ENCODE measurements at places on chromosomes 3 and 15.

- no peak for DNase-seq
These were observed 130.6 kb downstream of the STAG1 start for GRCh38 chr3:136621628-136622027.

GRCh38 chr3:87045473-87045872, 54.5 kb upstream of the VGLL3 start:
- DNase-seq = no peak

GRCh38 chr3:128242818-128243601, 89.7 kb downstream of the EEFSEC start:
- DNase-seq = no peak

DNA sequence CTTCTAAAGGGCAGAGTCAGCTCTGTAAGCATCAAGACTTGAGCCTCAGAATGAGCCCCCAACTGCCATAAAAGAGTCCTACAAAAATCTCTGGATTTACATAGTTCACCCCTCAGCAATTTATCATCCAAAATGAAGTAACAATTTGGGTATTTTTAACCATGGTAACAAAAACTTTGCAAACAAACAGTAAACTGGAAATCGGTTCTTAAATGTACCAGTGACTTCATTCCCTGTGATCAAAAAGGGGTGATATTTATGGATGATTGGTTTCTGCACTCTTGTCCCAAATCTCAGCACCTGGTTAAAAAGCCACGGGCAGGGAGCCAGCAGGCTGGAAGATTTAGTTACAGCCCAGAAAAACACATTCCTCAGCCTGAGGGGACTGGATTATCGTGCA, 73.6 kb downstream of the TFG start:
- DNase-seq = no peak

DNA sequence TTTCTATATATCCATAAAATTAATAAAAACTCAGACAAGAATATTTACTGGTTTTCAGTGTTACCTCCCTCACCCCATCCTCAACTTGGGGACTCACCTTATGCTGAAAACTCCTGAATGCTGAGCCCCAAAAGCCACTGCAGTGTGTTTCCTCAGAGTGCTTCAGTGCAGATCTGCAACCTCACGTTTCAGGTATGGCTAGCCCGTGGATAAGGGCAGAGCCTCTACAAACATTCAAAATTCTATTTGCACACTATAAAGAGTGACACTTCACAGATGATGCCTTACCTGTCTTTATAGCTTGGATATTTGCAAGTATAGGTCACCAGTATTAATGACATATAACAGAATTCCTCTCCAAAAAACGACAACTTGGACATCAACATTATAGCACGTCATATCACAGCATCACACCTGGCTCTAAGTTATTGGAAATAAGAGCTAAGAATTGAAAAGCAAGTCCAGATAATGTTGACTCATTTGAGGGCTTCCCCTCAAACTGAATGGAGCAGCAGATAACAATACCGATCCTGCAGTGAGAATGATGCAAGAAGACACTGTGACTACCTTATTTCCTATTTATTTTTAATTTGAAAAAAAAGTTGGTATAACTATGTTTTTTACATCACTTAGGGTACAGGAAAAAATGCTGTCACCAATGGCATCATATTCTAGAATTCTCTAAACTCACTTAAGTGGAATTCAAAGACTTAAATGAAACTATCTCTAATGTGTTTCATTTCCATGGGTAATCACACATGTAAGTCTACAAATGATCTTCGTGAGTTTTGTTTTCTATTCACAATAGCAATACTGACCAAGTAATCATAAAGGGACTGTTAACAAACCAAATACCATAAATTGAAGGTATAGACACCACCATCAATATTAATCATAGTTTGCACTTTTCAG, 40.7 kb upstream of the RSL24D1 start:
- DNase-seq = no peak

GRCh38 chr15:90099868-90100831, 2.1 kb downstream of the IDH2 start:
- DNase-seq = peak; percentile 12

DNA sequence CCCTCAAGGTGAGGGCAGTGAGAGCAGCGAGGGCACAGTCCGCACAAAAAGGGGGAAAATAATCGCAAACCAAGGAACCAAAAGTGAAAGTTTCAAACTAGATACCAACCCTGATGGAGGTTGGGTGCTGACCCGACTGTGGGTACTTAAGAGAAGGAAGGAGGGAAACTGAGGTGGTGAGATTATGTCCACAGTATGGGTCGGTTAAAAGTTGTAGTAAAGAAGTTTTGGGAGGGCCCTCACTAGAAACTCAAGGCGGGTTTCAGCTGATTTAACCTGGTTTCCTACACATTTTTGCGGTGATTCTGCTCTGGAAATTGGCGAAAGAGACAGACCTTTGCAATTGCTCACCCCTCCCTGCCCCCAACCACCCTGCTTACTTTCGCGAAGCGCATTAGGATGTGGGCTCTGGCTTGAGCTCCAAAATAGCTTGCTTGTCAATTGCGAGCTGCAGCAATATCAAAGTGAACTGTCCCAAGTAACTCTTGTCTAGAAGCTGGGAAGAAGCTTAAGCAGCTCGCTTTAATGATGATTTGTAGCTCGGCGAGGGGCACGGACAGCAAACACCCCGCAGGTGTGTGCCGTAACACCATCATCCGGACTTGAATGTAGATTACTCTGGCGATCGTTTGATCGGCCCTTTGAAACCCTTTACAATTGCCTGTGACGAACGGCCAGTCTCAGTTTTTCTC, 15.8 kb downstream of the SOX2 start:
- no peak for DNase-seq

DNA sequence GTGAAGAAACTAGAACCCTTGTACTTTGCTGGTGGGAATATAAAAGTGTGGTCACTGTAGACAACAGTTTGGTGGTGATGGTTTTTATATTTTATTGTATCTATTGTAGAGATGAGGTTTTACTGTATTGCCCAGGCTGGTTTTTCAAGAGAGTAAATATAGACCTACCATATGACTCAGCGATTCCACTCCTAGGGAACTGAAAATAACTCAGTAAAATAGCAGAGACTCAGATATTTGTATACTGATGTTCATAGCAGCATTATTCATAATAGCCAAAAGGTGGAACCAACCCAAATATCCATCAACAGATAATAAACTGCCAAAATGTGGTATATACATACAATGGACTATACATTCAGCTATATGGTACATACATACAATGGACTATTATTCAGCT, 68.8 kb upstream of the IL12A start:
- no peak for DNase-seq

GRCh38 chr3:142896201-142896755, 7.4 kb upstream of the PCOLCE2 start:
- no peak for DNase-seq

GRCh38 chr3:30156586-30157498, 449.6 kb upstream of the TGFBR2 start:
- peak; percentile 46 for DNase-seq

DNA sequence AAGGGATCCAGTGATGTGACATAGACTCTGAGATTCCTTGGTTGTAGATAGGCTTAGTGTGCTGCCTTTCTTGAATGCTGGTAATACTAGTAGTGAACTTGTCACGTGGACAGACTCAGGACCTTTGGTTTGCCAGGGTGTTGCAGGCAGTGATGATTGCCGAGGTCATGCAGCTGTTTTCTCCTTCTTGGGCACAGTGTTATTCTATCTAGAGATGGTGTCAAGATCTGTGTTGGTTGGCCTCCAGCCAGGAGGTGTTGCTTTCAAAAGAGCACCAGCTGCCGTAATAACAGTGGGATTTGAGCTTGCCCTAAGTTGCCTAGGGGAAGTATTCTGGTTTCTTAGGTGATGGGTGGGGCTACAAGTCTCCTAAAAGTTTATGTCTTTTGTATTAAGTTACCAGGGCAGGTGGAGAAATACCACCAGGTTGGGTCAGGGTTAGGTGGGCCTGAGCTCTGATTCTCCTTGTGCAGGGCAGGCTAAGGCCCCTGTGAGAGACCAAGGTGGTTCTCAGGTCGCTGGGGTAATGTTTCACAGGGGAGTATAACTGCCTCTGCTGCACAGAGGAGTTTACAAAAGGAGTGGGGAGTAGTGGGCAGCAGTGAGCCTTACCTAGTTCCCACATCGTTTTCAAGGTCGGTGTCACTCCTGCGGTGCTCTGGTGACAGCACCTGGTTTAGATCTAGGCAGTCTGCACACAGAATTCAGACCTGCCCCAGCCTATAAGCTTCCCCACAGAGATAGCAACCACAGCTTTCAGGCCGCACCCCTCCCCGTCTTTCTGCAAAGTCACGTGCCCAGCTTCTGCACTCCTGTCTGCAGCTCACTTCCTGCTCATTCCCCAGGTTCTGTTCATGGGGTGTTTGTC, 350.3 kb downstream of the DOCK3 start:
- no peak for DNase-seq

GRCh38 chr3:81048058-81048665, 713.3 kb downstream of the GBE1 start:
- DNase-seq = no peak

DNA sequence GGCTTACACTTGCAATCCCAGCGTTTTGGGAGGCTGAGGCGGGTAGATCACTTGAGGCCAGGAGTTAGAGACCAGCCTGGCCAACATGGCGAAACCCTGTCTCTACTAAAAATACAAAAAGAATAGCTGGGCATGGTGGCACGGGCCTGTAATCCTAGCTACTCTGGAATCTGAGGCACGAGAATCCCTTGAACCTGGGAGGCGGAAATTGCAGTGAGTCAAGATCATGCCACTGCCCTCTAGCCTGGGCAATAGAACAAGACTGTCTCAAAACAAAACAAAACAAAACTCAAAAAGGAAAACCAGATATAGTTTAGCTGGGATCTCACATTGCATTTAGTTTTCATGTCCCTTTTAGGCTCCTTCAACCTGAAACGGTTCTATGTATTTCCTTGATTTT, 2.9 kb upstream of the USP50 start:
- DNase-seq = no peak

GRCh38 chr3:195511136-195511535, 32.0 kb downstream of the PPP1R2 start:
- no peak for DNase-seq

- peak; percentile 69 for DNase-seq
These were observed 4.6 kb upstream of the SIN3A start for GRCh38 chr15:75455982-75456531.

GRCh38 chr3:191350396-191351090, 20.2 kb upstream of the UTS2B start:
- peak; percentile 63 for DNase-seq

- DNase-seq = no peak
These were observed 11.1 kb downstream of the HCLS1 start for GRCh38 chr3:121649645-121650044.

- no peak for DNase-seq
These were observed 38.1 kb upstream of the NMNAT3 start for GRCh38 chr3:139715743-139716360.

- no peak for DNase-seq
These were observed 7.9 kb downstream of the POPDC2 start for GRCh38 chr3:119652306-119653033.

DNA sequence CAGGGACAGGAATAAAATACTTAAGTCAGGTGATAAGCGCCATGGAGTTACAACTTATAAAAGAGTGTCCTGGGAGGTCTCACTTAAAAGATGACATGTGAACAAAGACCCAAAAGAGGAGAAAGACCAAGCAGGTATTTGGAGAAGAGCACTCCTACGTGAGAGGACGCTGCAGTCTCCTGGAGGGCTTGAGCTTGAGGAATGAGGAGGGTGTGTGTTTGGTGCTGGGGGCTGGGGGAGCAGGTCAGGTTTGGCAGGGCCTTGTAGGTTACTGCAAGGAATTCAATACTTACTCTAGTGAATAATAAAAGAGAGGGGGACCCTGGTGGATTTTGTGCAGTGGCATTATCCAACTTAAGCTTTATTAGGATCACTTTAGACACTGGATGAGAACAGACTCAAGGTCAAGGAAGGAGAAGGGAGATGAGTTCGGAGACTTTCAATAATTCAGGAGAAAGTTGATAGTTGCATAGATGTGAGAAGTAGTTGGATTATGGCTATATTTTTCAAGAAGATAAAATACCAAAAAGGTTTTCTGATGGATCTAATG, 32.4 kb downstream of the TNIK start:
- DNase-seq = no peak

DNA sequence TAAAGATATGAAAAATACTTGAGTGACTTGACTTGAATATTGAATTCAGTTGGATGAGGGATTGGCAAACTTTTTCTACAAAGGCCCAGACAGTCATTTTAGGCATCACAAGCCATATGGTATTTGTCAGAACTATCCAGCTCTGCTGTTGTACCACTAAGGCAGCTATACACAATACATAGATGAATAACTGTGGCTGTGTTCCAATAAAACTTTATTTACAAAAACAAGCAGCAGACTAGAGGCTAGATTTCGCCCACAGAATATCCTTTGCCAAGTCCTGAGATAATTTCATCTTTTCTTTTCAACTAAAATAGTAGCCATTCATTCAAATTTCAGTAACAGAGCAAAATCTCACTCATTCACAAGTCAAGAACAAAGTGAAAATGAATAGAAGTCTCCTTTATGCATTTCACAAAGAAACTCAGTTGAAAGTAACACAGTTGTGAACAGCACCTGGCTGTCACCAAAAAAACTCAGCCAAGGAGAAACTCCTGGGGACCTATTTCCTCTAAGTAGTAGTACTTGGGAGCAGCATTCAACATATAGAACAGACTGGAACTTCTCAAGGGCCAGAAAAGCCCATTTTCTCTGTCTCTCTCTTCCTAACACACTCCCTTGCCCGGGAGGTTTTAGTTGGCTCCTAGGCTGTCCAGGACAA, 56.3 kb downstream of the OSBPL10 start:
- no peak for DNase-seq

DNA sequence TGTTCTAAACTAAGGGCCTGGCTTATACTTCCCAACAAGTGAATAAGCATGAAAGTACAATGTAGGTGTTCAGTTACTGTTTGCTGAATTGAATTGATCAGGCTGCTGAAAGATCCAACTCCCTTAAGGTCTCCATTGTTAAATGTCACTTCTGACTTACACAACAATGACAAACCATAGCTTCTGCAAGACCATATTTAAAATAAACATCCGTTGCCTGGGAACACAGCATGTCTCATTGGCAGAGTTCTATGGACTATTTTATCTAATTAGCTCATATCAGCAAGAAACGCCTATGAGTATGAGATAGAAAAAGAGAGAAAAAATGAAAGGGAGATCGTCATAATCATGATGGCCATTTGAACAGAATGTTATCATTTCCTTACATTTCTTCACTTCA, 605.4 kb downstream of the FGF12 start:
- no peak for DNase-seq

DNA sequence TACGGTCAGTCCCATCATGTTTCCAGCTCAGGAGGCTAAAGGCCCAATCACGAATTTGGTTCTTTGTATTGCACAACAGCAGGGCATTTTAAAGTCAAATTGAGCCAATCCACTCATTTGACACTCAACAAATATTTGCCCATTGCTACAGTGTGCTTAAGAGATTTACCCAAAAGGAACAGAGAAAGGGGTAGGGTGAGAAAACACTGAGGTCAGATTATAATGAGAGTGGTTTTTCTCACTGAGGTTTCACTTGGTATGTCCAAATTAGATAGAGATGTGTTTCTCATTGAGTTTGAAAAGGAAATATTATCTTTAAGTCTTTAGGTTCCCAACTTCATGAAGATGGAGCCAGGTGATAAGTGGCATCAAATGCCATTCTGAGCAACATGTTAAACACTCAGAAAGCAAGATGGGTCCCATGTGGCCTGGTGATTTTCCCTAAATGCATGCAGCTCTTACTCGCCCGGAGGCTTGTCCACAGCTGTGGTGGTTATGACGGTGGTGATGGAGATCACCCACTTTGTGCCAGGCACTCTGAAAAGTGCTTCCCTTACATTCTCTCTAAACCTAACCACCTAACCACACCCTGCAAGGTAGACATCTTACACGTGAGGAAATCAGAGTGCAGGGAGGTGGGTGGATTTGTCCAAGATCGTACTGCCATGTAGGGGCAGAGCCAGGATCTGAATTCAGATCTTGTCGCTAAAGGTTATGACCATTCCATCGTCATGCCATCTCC, 31.2 kb upstream of the USP3 start:
- DNase-seq = no peak

Measured in kidney glomerular epithelial cell (primary cell).